Lower lobe of right lung (tissue), 2 donors: ENCODE measurements at places on chromosomes 12 and 14. TPM values are rescaled to one million over a fixed set of nuclear protein-coding genes. Genes with fewer than 3 reads are reported as not detected.

- H3K4me3 ChIP-seq, result no peak overlapping the region
- no peak overlapping the region for H3K27ac ChIP-seq
- H3K4me1 ChIP-seq, result no peaks in the 10 kb centered on the region
- no peak for DNase-seq
- no peaks in the 10 kb centered on the region for H3K36me3 ChIP-seq
These were observed 27.8 kb upstream of the FBXO34 start for GRCh38 chr14:55243386-55243785.

- no peak overlapping the region for H3K4me3 ChIP-seq
- no peaks in the 10 kb centered on the region for H3K27me3 ChIP-seq
- H3K27ac ChIP-seq, result no peak overlapping the region
- no peaks in the 10 kb centered on the region for H3K36me3 ChIP-seq
- no peak for DNase-seq
These were observed 6.8 kb downstream of the MAP1LC3B2 start for GRCh38 chr12:116565963-116566362.

The ACRBP gene
- total RNA-seq, result 7.2 TPM

DNA sequence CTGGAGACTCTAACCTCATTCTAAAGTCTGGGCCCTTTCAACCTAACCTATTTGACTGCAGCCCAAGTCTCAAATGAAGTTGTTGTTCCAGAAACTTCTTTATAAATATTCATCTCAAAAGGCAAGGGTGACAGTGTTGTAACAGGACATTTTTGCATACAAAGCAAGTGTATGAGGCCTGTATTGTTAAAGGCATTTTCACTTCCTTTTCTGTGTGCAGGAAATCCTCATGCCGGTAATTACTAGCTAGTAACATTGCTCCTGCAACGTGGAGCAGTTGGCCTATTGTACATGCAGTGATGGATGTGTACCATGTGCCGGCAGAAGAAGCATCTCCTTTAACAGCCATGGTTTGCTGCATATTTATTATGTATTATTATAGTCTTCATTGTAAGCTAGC is 156.5 kb upstream of the RMST start:
- H3K36me3 ChIP-seq, result no peaks in the 10 kb centered on the region
- no peak overlapping the region for H3K4me3 ChIP-seq
- DNase-seq, result no peak
- peaks cover 3% of the 10 kb centered on the region for H3K4me1 ChIP-seq
- H3K27me3 ChIP-seq, result no peaks in the 10 kb centered on the region

DNA sequence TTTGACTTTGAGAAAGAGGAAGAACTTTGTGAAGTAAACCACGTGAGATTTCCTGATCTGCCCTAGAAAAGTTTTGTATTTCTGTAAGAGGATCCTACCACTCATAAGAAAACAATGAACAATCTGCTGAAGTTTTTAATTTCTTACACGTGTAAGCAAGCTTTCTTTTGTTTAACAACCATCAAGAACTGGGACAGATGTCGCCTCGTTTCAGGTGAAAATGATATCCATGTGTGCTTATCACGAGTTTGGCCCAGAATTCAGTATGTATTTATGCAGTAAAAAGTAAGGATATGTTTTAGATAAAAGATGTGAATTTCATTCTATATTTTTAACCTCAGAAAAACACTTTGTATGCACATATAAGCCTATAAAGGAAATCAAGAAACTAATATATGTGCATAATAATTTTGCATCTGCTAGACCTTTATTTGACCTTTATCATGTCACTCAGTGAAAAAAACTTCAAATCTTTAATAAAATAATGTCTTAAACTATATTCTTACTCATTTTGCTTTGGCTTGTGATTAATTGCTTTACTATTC is 56.9 kb upstream of the DHRS4 start:
- H3K36me3 ChIP-seq, result no peaks in the 10 kb centered on the region
- no peak overlapping the region for H3K27ac ChIP-seq
- no peaks in the 10 kb centered on the region for H3K4me1 ChIP-seq
- H3K4me3 ChIP-seq, result no peak overlapping the region
- DNase-seq, result no peak
- no peaks in the 10 kb centered on the region for H3K27me3 ChIP-seq

DNA sequence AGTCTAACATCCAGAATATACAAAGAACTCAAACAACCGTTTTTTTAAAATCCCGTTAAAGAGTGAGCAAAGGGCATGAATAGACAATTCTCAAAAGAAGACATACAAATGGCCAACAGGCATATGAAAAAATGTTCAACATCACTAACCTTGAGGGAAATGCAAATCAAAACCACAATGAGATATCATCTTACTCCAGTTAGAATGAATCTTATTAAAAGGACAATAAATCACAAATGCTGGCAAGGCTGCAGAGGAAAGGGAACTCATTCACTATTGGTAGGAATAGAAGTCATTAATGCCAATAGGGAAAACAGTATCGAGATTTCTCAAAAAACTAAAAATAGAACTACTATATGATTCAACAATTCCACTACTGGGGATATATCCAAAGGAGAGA is 520.1 kb downstream of the RMST start:
- no peaks in the 10 kb centered on the region for H3K27me3 ChIP-seq
- no peak overlapping the region for H3K4me3 ChIP-seq
- H3K27ac ChIP-seq, result no peak overlapping the region
- no peaks in the 10 kb centered on the region for H3K4me1 ChIP-seq

DNA sequence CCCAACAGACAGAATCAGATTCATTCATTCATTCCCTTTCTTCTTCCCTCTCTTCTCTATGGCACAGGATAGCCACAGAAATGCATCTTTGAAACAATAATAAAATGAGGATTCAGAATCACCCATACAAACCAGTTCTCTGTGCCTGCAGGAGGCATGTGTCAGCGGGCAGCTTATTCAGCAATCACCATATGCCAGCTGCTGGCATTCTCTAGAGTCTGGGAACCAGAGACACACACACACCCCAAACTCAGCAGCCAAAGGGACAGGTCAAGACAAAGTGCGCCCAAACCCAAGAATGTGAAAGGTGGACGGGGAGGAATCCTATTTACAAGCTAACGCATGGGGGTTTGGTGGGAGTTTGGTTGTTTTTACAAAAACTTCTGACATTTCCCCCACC is 14.1 kb downstream of the ARF3 start:
- no peak overlapping the region for H3K4me3 ChIP-seq
- peaks cover 48% of the 10 kb centered on the region for H3K36me3 ChIP-seq
- no peak for DNase-seq

The PLEKHD1 gene
- total RNA-seq, result 0.47 TPM

DNA sequence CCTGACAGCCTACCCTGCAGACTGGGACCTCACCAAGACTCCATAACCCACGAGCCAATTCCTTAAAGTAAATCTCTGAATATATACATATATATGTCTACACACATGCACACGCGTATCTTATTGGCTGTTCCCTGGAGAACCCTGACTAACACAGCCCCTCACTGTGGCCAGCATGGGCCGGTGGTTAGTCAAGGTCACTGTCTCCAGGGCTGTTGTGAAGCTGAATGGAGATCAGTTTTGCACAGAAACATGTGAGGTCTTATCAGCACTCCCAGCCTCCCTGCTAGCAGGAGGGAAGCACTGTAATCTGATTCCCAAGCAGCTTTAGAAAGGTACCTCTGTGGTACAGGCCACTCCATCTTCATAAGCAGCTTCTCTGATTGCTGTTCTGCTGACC is 46.6 kb upstream of the PLEKHG6 start:
- H3K4me1 ChIP-seq, result peaks cover 36% of the 10 kb centered on the region
- H3K4me3 ChIP-seq, result no peak overlapping the region
- peak overlapping the region; percentile 2 for H3K27ac ChIP-seq
- H3K27me3 ChIP-seq, result no peaks in the 10 kb centered on the region
- H3K36me3 ChIP-seq, result no peaks in the 10 kb centered on the region
- peak; percentile 23 for DNase-seq

DNA sequence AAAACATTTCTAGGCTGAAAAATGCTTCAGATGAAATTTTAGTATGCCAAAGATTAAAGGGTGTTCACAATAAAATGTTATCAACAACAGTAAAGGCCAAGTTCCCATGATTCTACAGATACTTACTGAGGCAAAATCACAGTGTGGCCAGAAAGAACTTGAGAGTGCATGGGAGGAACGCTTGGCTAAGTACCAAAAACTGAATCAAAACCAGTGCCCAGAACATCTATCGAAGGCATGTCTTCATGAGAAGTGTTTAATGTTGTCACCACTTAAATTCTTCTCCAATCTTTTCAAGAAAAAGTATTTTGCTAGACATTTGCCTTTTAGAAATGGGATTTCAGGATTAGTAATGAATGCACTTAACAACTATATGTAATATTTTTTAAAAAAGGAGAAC is 41.5 kb downstream of the KIF21A start:
- no peaks in the 10 kb centered on the region for H3K27me3 ChIP-seq
- H3K4me1 ChIP-seq, result no peaks in the 10 kb centered on the region
- H3K27ac ChIP-seq, result no peak overlapping the region
- no peaks in the 10 kb centered on the region for H3K36me3 ChIP-seq
- H3K4me3 ChIP-seq, result no peak overlapping the region
- no peak for DNase-seq

The LMO3 gene
- 127 TPM for total RNA-seq

GRCh38 chr12:68831272-68831671 is 23.3 kb downstream of the MDM2 start:
- H3K4me1 ChIP-seq, result no peaks in the 10 kb centered on the region
- DNase-seq, result no peak
- no peaks in the 10 kb centered on the region for H3K27me3 ChIP-seq

GRCh38 chr12:91804533-91804932 is 341.1 kb downstream of the BTG1 start:
- no peaks in the 10 kb centered on the region for H3K36me3 ChIP-seq
- H3K4me1 ChIP-seq, result no peaks in the 10 kb centered on the region
- H3K4me3 ChIP-seq, result no peak overlapping the region
- no peaks in the 10 kb centered on the region for H3K27me3 ChIP-seq
- no peak overlapping the region for H3K27ac ChIP-seq

The CPNE6 gene
- total RNA-seq, result not detected

GRCh38 chr14:97477353-97477752 is 680.2 kb downstream of the VRK1 start:
- no peaks in the 10 kb centered on the region for H3K4me1 ChIP-seq
- no peak for DNase-seq
- H3K27ac ChIP-seq, result no peak overlapping the region
- H3K36me3 ChIP-seq, result no peaks in the 10 kb centered on the region

DNA sequence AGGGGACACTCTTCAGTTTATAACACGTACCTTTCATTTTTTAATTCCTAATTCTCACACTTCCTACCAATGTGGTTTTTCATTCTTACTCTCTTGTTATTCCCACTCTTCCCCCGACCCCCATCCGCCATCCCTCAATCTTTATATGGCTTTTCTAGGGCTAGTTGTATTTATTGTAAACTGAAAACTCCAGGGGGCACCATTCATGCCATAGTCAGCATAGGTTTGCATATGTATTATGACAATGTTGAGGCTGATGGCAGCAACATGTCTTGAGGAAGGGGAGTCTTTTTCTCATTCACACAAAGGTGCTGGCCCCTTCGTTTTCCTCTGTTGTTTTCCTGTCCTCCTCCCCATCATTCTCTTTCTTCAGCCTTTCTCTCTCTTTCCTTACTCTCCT is 27.7 kb upstream of the LTA4H start:
- peaks cover 21% of the 10 kb centered on the region for H3K4me1 ChIP-seq
- no peaks in the 10 kb centered on the region for H3K36me3 ChIP-seq
- H3K4me3 ChIP-seq, result no peak overlapping the region
- H3K27me3 ChIP-seq, result no peaks in the 10 kb centered on the region
- H3K27ac ChIP-seq, result no peak overlapping the region

DNA sequence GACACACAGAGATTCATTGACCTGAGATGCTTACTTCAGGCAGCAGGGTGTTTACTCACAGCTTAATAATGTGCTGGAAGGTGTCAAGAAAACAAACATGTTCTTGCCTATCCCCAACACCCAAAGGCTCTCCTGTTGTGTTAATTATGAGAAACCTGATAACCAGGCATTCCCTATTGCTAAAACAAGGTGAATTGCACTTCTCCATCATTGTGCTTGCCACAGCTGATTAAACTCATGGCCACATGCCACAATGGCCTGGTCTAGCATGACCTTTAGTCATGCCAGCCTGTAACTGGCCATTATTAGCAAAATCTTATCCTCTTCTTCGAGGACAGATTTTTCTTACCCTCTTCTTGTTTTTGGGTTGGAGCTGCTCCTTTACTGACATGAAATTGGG is 21.4 kb downstream of the SMOC1 start:
- no peaks in the 10 kb centered on the region for H3K4me1 ChIP-seq
- no peak overlapping the region for H3K27ac ChIP-seq
- H3K4me3 ChIP-seq, result no peak overlapping the region
- no peaks in the 10 kb centered on the region for H3K36me3 ChIP-seq
- no peaks in the 10 kb centered on the region for H3K27me3 ChIP-seq
- no peak for DNase-seq

The STYK1 gene
- 0.53 TPM for total RNA-seq

DNA sequence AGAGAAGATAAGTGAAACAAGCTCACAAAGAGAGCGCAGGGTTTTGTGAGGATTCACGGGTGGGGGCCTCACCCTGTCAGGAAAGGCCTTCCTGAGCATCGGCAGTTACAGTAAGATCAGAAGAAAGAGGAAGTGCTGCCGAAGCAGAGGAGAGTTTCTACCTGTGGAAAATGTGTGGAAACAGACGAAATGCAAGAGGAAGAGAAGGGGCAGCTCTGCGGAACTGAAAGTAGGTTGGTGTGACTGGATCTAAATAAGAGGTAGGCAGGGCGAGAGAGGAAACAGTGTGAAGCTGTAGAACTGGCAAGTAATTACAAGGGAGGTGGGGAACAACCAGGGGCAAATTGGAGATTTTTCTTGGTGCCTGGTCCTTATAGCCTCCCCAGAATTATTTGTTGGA is 2.6 kb downstream of the GPR68 start:
- H3K27ac ChIP-seq, result peak overlapping the region; percentile 36
- peaks cover 41% of the 10 kb centered on the region for H3K4me1 ChIP-seq
- DNase-seq, result no peak
- peak overlapping the region; percentile 27 for H3K4me3 ChIP-seq
- H3K36me3 ChIP-seq, result no peaks in the 10 kb centered on the region
